Activated gamma-delta T cell (primary cell): ENCODE measurements at places on chromosomes 4 and X.
A peak's percentile ranks its signal among the peaks of the same experiment; 100 is the strongest.

GRCh38 chr4:137343221-137343620, 189.1 kb downstream of the PCDH18 start:
- DNase-seq = no peak

- no peak for DNase-seq
These were observed 13.1 kb upstream of the SULT1B1 start for GRCh38 chr4:69773484-69773883.

DNA sequence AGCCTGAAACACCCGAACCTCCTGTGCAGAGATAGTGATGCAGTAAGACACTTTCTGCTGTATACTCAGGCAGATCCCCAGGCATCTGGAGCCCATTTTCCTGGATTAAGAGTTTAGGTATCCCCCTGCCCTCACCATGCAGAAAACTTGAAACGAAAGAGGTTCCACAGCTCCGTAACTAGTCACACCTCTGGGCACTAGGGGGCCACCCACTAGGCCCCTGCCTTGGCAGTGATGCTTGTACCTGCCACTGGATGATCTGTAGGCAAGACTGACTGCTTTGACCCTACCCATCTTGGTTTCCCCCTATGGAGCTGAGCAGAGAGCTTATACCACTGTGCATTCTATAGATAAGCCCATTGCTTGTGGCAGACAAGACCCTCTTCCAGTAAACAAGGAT, 940.6 kb downstream of the PCDH19 start:
- no peak for DNase-seq

DNA sequence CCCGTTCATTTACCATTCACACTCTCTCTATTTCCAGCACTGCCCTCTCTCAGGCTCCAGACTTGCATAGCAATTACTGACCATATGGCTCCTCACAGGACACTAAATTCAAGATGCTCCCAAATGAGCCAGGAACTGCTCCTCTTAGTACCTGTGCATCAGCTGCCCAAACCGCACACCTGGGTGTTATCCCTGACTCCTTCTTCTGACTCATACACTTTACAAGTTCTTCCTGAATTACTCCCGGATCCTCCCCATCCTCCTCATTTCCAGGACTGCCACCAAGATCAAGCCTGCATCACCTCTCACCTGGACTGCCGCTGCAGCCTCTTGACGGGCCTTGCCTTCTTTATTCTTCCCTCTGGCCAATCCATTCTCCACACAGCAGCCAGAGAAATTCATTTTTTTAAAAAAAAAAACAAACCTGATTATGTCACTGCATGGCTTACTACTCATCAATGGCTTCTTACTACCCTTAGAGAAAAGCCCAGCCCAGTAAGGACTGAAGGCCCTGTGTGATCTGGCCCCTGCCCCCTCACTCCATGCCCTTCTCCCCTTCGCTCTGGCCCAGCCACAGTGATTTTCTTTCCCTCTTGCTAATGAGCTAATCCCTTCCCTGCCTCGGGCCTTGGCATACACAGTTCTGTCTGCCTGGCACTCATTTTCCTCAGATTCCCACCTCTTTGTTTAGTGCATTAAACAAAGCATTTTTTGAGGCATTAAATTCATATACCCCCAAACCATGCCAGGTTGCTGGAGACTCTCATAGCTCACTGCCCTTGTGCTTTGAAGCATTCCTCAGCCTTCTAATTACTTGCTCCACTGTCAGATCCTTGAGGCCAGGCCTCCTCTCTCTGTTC, 92.0 kb downstream of the PDGFRA start:
- DNase-seq = no peak

DNA sequence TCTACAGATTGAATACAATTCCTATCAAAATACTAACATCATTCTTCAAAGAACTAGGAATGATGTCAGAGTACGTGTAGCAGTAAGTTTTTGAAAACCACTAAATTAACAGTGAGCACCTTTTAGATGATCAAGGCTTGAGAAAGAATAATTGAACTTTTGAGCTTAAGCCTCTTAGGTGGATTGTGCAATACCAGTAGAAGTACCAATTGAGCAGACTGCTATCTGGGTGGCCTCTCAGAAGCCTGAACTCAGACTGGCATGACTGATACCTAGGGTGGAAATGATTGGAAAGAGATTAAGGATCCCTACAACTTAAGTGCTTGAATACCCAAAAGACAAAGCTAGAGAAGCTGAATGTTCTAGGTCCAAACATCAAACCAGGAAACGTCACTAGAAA, 200.3 kb upstream of the GALNTL6 start:
- no peak for DNase-seq

DNA sequence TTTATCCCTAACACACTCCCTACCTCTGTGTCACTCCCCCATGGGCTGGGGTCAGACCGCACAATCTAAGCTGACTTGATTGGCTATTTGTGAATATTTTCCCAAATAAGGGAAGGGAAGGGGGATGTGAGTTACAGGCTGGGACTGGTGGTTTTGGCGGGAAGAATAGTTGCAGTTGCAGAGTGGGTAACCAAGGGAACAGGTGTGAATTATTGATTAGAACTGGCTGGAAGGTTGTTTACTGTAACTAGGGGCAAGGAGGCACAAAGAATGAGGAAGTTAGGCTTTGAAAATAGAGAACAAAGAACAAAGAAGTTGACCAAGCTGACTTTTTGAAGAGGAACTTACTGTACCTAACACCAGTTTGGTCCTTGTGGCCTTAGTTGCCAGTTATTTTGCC, 88.0 kb upstream of the XAGE2 start:
- no peak for DNase-seq

DNA sequence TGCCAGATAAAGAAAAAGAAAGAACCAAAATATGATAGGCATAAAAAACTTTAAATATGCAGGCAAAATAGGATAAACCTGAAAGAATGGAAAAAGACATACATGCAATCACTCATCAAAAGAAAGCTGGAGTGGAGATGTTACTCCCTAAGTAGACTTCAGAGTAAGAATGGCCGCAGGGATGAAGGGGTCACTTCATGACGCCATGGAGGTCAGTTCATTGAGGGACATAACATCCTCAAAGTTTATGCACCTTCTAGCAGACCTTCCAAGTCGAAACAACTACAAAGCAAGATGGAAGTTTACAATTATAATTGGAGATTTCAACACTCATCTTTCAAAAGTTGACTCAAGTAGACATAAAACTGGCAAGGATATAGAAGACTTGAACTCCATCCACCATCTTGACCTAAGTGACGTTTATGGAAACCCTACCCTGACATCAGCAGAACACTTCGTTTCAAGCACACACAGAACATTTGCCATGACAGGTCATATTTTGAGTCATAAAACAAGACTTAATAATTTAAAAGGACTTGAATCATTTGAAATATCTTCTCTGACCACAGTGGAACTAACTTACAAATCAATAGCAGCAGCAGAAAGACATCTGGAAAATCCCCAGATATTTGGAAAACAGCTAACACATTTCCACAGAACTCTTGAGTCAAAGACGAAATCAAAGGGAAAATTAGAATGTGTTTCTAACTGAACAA, 106.0 kb upstream of the LRPAP1 start:
- no peak for DNase-seq

- DNase-seq = no peak
These were observed 30.6 kb upstream of the BMP3 start for GRCh38 chr4:80999943-81000342.

DNA sequence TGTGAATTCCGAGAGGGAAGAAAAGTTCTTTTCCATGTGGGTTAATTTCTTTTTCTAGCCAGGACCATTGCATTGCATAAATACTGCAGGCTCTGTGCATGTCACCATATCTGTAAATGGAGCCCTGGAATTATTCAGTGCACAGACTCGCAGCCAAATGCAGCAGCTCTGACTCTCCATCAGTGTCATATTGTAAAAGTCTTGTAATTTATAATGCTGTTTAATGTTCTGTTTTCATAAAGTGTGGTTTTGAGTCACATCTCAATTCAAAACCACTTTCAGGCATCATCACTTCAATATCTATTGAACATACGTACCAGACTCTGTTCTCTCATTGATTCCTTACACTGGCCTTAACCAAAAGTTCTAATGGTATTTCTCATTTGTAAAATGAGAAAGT, 193.9 kb upstream of the RPL34 start:
- DNase-seq = no peak

DNA sequence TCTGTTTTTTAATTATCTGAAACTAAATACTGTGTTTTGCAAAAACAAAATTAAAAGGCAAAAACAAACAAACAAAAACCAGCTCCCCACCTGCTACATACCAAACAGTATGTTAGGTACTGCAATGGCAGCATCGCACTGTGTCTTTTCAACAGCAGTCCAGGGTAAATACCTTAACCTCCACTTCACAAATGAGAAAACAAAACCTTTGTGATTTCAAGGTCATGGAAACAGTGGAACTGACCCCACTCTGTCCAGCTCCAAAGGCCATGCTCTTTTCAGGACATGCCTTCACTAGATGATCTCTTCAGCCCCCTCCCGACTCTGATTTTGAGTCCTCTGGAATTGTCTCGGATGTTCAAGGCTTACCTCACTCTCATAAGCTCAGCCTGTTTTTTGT, 183.4 kb downstream of the CBR4 start:
- DNase-seq = no peak

- DNase-seq = no peak
These were observed 2.9 kb upstream of the MTM1 start for GRCh38 chrX:150565551-150565950.

DNA sequence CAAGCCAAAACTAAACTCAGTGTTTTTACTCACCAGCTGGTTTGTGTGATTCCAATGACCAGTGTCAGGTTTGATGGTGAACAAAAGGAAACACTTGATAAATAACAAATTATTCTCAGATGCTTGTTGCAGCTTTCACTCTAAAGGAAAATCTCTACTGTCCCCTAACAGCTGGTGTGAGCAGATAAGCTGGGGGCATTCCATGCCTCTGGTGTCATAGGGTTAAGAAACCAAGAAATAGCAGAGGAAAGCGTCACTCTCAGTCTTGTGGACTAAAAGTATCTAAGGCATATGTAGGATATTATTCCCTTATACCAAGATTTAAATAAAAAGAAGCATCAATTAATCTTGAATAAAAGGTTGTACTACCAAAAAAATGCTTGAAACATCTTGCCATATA, 24.3 kb downstream of the TRPC5 start:
- no peak for DNase-seq

DNA sequence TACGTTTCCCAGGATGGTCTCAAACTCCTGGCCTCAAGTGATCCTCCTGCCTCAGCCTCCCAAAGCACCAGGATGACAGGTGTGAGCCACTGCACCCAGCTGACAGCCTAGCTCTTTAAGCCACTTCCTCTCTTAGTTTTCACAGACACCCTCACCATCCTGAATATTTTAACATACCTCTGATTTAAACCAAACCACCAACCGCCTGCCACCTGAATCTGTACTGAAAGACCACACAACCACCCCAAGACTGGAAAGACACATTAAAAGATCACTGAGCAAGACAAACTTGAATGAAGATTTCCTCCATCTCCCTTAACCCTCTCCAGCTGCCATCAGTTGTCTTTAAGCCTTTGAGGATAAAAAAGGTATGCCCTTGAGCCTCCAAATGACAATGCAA, 110.6 kb downstream of the SH3KBP1 start:
- no peak for DNase-seq

GRCh38 chr4:182832352-182833120, 84.7 kb downstream of the DCTD start:
- no peak for DNase-seq

- DNase-seq = no peak
These were observed 19.0 kb downstream of the GAB1 start for GRCh38 chr4:143355540-143356217.

DNA sequence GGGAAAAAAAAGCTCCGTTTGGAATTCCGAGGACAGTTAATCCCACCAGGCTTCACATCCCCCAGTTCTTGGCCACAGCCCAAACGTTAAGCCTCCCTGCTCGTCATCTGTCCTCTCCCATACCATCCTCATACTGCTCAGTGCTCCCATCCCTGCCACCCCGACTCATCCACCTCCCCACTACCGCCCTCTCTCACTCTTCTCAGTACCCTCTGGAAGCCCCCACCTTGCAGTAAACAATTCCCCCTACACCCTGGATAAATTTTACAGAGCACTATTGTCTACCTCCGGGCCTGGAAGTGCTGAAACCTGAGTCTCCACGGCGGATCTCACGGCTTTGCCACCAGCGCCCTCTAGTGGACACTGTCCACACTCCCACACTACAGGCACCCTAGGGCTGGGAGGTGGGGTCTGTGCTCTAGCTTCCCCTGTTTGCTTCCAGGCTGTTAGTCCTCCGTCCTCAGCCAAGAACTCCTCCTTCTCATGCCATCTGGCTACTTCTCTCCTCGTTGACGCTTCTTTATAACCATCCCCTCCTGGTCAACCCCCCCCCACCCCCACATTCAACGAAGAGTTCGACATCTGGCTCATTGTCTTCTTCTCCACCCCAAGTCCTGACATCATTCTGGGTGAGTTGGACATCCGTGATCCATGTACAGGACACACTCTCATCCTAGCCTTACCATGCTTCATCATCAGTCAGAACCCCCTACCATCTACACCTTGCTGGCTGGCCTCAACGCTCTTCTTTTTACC, 54.5 kb downstream of the RTL9 start:
- no peak for DNase-seq

DNA sequence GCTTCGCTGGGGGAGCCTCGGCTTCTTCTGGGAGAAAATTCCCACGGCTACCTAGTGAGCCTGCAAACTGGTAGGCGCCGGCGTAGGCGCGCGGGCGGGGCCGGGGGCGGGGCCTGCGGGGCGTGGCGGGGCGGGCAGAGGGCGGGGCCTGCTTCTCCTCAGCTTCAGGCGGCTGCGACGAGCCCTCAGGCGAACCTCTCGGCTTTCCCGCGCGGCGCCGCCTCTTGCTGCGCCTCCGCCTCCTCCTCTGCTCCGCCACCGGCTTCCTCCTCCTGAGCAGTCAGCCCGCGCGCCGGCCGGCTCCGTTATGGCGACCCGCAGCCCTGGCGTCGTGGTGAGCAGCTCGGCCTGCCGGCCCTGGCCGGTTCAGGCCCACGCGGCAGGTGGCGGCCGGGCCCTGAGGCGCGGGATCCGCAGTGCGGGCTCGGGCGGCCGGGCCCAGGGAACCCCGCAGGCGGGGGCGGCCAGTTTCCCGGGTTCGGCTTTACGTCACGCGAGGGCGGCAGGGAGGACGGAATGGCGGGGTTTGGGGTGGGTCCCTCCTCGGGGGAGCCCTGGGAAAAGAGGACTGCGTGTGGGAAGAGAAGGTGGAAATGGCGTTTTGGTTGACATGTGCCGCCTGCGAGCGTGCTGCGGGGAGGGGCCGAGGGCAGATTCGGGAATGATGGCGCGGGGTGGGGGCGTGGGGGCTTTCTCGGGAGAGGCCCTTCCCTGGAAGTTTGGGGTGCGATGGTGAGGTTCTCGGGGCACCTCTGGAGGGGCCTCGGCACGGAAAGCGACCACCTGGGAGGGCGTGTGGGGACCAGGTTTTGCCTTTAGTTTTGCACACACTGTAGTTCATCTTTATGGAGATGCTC, at the start of gene HPRT1:
Gene HPRT1, plus strand, starts transcription at position 161 of the 857 bp plus-strand sequence. Its CDS starts 147 bp downstream, at position 308.
- DNase-seq = peak; percentile 69
